ENCODE measurements at places on chromosomes 5 and 9.

DNA sequence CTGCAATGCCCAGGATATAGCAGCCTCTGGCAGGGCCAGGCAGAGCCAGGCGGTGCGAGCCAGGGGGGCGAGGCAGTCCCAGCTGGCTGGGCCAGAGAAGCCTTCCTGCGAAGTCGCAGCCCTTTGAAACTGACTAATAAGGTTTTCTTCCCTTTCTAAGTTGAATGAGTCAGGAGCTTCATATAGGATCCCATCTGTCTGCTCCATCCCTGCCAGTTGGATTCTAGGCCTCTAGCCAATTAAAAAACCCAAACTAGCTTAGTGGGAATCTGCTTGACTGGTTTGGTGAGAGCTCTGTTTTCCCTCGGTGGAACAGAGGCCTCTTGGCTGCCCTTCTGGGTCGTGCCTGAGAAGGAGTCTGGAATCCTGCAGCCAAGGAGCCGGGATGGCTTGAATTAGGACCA lies 70.1 kb upstream of the RAPGEF1 start:
- no peak for DNase-seq

- DNase-seq, result no peak
Observed at GRCh38 chr9:69044240-69045219, 9.0 kb downstream of the FXN start.

- no peak for DNase-seq
Observed at GRCh38 chr9:125621170-125621569, 85.8 kb downstream of the MAPKAP1 start.

DNA sequence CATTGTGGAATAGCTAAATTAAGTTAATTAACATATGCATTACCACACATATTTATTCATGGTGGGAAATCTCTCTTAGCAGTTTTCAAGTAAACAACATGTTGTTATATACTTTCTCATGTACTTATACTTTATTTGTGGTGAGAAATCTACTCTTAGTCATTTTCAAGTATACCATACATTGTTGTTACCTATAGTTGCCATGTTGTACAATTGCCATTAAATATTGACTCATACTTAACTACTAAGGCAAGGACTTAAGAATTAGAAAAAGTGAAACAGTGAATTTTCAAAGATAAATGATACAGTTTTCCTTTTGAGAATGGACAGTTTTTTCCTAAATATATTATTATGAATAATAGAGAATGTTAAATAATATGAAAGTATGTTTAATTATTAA lies 27.7 kb downstream of the UGCG start:
- DNase-seq, result no peak

DNA sequence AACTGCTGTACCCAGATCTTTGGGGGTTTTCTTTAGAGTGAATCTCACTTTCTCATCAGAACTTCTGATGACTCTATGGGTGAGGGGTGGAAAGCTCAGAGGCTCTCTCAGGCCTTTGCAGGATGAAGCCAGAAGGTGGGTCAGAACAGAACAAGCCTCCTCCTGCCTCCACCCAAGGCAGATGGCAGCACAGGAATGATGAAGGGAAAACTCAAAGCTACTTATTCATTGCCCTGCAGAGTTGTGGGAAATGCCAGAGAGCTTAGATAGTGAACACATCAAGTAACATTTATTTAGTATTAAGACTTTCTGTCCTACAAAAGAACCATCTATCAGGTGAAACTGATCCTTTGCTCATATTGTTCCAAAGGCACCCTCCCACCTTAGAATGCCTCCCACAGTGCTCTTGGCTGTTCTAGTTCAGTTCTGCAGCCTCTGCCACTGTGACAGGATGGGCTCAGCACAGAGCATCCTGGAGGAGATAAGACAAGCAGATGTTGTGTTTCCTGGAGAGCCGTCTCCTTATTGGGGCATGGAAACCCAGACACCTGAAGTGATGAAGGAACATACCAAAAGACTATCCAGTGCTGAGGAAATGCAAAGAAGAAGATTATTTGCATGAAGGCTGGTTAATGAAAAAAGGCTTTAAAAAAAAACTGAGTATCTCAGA lies 146.6 kb downstream of the ADAMTS12 start:
- no peak for DNase-seq

DNA sequence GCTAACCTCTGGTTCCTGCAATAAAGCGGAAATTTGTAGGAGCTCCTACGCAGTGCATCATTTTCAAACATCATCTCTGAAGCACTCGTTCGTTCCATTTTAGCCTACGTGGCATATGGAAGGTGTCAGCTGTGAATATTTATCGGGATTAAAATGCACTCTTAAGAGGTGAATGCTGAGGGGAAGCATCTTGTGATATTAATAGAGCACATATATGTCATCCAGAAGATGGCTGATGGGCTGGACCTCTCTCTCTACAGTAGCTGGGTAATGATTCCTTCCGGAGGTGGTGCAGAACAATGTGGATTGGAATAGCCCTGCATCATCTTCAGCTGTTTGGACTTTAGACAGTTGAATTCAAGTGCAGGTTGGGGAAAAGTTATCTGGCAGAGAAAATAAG lies 478.7 kb downstream of the DMAC1 start:
- DNase-seq, result no peak

- no peak for DNase-seq
Observed at GRCh38 chr5:82058710-82059109, 86.9 kb downstream of the ATG10 start.

GRCh38 chr5:81134066-81134465 lies 99.1 kb upstream of the CKMT2 start:
- DNase-seq, result no peak

GRCh38 chr9:88388203-88388885 lies at the start of gene SPIN1:
TSS of gene SPIN1 (plus strand) at chr9:88388444. CDS start at chr9:88426540, 38,096 bp downstream.
- peak; percentile 61 for DNase-seq

GRCh38 chr5:33994845-33995244 lies 10.4 kb upstream of the SLC45A2 start:
- DNase-seq, result no peak

GRCh38 chr5:10440367-10440990 lies 1.2 kb upstream of the ROPN1L start:
- no peak for DNase-seq
